ENCODE measurements at places on chromosomes 3 and 15. TPM values are rescaled to one million over a fixed set of nuclear protein-coding genes. Genes with fewer than 3 reads are reported as not detected.

GRCh38 chr3:15332405-15333098 is at the start of gene SH3BP5:
Gene SH3BP5, minus strand, starts transcription at chr3:15332586. Its CDS starts 178 bp downstream, at chr3:15332408.
- DNase-seq, result peak; percentile 36

- DNase-seq, result no peak
Measured at GRCh38 chr3:194512895-194513601, 26.2 kb upstream of the ATP13A3 start.

Gene ACTC1
- 6.0 TPM for total RNA-seq

Gene LRRC31
- not detected for total RNA-seq

DNA sequence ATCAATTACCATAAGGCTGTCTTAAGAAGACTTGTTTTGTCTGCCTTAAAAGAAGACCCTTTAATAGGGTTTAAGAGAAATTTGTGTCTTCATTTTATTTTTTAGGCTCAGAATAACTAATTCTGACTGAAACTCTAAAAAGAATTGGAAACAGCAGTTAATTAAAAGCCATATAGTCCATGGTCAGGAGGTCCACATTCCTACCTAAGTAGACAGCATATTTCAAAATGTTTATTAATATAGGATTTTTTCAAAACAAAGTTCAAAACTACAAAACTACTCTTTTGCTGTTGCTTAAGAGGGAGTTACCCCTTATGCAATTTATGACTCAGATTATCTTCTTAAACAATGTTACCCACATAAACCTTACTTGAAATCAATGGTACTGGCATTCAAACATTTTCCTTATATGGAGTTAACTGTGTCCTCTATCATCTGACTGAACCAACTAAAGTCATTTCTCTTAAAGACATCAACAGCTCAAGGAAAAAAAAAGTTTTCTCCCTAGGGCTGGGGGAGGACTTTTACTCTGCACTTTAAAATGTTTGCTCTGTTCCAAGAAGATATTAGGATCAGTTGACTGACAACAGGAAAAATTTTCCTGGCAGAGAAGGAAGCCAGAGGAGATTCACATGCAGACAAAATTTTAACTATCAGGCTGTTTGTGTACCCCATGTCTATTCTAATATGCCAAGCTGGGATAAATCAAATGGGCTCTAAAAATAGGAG is 56.8 kb upstream of the NANOGP8 start:
- DNase-seq, result peak; percentile 77

- DNase-seq, result no peak
Measured at GRCh38 chr3:31592764-31593163, 60.0 kb downstream of the STT3B start.

- DNase-seq, result no peak
Measured at GRCh38 chr3:137948400-137949072, 61.4 kb upstream of the CLDN18 start.

- DNase-seq, result no peak
Measured at GRCh38 chr15:75348562-75349350, 1.9 kb downstream of the NEIL1 start.
